ENCODE measurements at places on chromosomes 1 and 21.

GRCh38 chr1:19651141-19651737, 7.1 kb downstream of the NBL1 start:
- DNase-seq, result peak; percentile 41

DNA sequence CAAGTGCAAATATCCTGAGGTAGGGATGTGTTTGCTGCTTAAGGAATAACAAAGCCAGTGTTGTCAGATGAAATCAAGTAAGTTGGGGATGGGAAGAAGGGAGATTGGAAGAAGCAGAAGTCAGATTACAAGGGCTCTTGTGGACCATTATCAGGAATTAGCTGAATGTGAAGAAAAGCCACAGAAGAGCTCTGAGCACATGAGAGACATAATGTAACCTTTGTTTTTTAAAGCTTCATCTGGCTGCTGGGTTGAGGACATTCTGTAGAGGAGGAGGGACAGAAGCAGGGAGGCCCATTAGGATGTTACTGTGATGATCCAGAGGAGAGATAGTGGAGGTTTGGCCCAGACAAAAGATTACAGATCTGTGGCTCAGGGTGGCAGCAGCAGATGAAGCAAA, 111.7 kb downstream of the DUSP10 start:
- no peak for DNase-seq

GRCh38 chr1:223487887-223488259, 94.7 kb downstream of the CCDC185 start:
- DNase-seq, result no peak

DNA sequence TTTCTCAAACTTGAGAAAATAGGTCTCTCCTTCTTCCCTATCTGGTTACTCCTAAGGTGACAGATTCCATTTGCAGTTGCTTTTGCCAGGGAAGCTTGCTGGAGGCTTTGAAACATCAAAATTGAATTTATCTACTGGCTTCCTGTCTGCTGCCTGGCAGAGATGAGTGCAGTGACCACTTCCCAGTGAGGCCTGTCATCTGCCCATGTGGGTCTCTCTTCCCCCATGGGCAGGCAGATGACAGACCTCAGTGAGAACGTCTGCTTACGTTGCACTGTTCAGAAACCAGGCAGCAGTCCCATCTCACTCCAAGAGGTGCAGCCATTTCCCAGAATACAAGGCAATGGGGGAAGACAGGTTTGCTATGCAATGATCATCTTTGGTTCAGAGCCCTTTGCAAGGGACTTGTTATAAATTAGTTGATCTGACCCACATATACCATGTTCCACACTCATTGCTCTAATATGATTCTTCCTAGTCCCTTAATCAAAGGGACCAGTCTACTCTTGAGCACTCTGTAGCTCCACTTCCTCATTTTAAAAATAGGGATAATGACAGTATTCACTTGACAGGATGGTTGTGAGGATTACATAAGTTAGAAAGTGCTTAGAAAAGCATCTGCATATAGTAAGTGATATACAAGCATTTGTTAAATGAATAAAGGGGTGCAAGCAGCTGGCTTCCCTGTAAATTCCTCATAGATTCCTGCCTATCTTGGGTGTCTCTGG, 10.6 kb downstream of the PGBD5 start:
- DNase-seq, result no peak

- no peak for DNase-seq
Measured at GRCh38 chr1:111756124-111756513, 418 bp downstream of the DDX20 start.

DNA sequence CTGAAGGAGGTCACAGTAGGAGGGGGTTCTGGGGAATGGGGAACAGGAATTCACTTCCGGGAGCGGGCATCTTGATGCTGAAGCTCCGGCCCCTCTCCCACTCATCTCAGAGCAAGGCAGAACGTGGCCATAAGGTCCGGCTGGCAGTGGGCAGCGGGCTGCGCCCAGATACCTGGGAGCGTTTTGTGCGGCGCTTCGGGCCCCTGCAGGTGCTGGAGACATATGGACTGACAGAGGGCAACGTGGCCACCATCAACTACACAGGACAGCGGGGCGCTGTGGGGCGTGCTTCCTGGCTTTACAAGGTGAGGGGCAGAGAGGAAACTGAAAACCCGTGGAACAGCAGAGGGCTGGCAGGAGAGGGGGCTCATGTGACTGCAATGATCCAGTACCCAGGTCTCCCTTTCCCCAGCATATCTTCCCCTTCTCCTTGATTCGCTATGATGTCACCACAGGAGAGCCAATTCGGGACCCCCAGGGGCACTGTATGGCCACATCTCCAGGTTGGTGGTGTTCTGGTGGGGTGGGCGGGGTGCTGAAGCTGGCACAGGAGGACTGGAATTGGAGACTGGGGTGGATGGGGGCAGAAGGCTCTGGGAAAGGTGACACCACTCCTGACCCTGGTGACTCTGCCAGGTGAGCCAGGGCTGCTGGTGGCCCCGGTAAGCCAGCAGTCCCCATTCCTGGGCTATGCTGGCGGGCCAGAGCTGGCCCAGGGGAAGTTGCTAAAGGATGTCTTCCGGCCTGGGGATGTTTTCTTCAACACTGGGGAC, 3.0 kb downstream of the SLC27A3 start:
- no peak for DNase-seq

- DNase-seq, result no peak
Measured at GRCh38 chr1:183832459-183832858, 27.5 kb downstream of the RGL1 start.

DNA sequence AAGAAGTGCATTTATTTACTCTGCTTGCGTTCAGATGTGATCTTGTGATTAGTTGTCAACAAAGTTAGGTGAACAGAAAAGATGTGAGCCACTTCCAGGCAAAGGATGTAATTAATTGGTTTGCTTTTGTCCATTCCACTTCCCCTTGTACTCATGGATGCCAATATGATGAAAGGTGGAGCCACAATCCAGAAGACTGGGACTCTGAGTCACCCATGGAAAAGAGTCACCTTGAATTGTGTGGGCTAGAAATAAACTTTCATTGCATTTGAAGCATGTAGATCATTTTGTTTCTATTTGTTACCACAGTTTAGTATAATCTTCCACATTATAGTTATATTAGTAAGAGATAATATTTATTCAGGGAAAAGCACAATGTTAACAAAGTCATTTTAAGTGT, 684.2 kb downstream of the LTN1 start:
- no peak for DNase-seq

GRCh38 chr1:95659166-95659565, 425.2 kb downstream of the RWDD3 start:
- DNase-seq, result no peak

GRCh38 chr1:30034627-30035521, 688.5 kb downstream of the MATN1 start:
- DNase-seq, result no peak

GRCh38 chr1:230208619-230209261, 141.7 kb downstream of the GALNT2 start:
- DNase-seq, result no peak

GRCh38 chr1:29388884-29389283, 152.6 kb downstream of the PTPRU start:
- DNase-seq, result no peak

DNA sequence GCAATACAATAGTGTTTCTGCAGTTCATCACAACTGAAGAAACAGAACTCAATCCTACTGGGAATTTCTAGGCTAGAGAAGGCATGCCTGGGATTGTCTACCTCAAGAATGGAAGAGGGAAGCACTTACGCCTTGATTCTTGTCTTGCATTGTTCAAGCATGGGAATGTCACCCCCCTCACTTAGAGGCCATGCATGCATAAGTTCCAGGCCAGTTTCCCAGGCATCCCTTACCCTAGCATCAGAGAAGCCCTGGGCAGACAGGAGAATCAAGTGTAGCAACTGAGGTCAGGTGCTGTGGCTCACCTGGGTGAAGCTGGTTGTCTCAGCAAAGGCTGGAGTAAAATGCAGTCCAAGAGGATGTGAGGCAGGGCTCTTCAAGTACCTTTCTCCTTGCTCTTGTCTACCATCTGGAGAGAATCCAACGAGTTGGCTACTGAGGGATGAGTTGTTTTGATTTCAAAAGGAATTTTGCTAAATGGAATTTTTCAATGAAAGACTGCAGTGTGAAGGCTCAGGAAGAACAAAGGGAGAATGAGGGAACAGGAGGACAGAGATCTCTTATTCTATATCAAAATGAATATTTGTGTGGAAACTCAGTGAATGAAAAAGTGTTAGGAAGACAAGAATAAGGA, 174.3 kb downstream of the NEK7 start:
- no peak for DNase-seq

GRCh38 chr1:9298282-9298681, 5.6 kb downstream of the SPSB1 start:
- DNase-seq, result no peak

- DNase-seq, result no peak
Measured at GRCh38 chr1:229836324-229836723, 210.3 kb downstream of the URB2 start.

- no peak for DNase-seq
Measured at GRCh38 chr1:106924360-106924759, 132.1 kb upstream of the PRMT6 start.

Measured in T-helper 9 cell (primary cell).